ENCODE measurements at places on chromosomes 1 and 21. TPM values are rescaled to one million over a fixed set of nuclear protein-coding genes. Genes with fewer than 3 reads are reported as not detected.

- no peak for DNase-seq
- no peaks in the 10 kb centered on the region for H3K36me3 ChIP-seq
- no peaks in the 10 kb centered on the region for H3K4me1 ChIP-seq
- H3K27me3 ChIP-seq, result no peaks in the 10 kb centered on the region
Observed at GRCh38 chr21:16942703-16943102, 570.1 kb upstream of the CXADR start.

- H3K4me1 ChIP-seq, result no peaks in the 10 kb centered on the region
- H3K27ac ChIP-seq, result no peak overlapping the region
- no peak overlapping the region for H3K4me3 ChIP-seq
Observed at GRCh38 chr1:68181165-68181556, 51.2 kb downstream of the WLS start.

- no peak overlapping the region for H3K4me3 ChIP-seq
- peaks cover 83% of the 10 kb centered on the region for H3K36me3 ChIP-seq
- DNase-seq, result no peak
Observed at GRCh38 chr1:30735668-30736498, 12.5 kb upstream of the MATN1 start.

DNA sequence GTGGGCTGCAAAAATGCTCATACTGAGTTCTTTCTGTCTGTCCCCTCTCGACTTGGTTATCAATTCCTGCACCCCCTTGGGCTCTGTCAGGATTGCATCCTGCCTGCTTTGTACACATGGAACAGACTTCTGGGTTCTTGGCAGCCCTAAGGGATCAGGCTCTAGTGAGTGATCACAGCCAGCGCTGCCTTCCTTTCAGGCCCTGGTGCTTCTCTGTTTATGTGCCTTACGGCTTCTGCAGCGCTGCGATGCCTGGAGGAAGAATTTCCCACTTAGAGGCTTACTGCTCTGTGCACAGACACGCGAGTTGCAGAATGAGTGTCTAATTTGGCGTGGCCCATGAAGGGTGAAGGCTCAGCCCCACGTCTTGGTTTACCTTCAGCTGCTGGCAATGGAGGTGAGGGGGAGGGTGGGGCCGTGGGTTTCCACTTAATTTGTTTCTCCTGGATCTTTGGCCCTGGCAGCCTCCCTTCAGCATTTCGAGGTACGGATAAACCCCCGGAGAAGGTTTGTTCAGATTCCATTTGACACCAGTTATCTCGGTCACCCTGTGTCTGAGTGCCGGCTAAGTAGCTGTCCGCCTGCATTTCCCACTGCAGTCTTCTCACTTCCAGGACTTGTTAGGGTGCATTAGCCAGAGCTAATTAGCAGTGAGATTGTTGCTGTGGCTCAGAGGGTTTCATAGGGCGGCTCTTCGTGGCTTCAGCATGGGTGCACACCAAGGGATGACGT lies 227.3 kb downstream of the DYRK1A start:
- H3K4me1 ChIP-seq, result no peaks in the 10 kb centered on the region
- no peaks in the 10 kb centered on the region for H3K27me3 ChIP-seq
- no peak overlapping the region for H3K27ac ChIP-seq
- no peaks in the 10 kb centered on the region for H3K36me3 ChIP-seq
- DNase-seq, result no peak

GRCh38 chr1:168400139-168400538 lies 119.5 kb downstream of the TBX19 start:
- H3K27ac ChIP-seq, result no peak overlapping the region
- H3K36me3 ChIP-seq, result no peaks in the 10 kb centered on the region
- no peak overlapping the region for H3K4me3 ChIP-seq
- H3K27me3 ChIP-seq, result peaks cover 2% of the 10 kb centered on the region
- H3K4me1 ChIP-seq, result peaks cover 6% of the 10 kb centered on the region

DNA sequence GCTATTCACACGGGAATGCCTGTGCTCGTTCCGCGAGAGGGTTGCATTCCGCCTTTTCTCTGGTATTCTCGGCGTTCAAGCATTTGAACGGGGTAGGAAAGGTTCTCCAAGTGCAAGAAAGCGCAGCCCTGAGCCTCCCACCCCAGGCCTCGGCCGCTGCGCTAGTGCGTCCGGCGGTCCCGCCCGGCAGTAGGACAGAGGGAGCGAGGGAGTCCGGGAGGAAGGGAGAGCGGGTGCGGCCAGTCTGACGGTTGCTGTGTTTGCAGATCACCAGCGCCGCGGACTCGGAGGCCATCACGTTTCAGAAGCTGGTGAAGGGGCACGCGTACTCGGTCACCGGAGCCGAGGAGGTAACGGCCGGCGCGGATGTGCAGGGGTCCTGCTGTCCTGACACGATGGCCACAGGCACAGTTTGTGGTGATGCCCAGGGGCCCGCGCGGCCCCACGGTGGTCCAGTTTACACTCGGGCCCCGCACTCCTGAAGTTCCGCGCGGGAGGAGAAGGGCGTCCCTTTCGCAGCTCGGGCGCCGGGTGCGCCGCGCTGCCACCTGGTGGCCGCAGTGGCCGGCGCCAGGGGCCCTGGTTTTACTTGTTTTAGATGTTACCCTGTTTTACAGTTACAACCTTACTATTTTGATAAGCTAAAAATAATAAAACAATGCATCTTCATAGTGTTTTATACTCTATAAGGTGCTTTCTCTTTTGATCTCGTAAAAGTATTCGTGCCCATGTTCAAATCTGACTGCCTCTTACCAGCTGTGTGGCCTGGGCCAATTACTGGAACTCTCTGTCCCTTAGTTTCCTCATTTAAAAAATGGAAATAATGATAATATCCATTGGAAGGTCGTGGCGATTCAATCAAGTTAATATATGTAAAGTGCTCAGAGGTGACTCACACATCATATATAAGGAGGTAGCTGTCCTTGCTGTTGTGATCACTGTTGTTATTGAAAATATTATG lies 36.7 kb downstream of the CAPN2 start:
- H3K27me3 ChIP-seq, result no peaks in the 10 kb centered on the region
- DNase-seq, result peak; percentile 71
- H3K4me1 ChIP-seq, result peaks cover 15% of the 10 kb centered on the region
- no peak overlapping the region for H3K27ac ChIP-seq

GRCh38 chr1:155012776-155013602 lies 10.4 kb downstream of the ZBTB7B start:
- H3K27ac ChIP-seq, result peak overlapping the region; percentile 84
- peak overlapping the region; percentile 63 for H3K4me3 ChIP-seq
- no peak for DNase-seq
- H3K4me1 ChIP-seq, result peaks cover 100% of the 10 kb centered on the region
- H3K36me3 ChIP-seq, result peaks cover 16% of the 10 kb centered on the region
- H3K27me3 ChIP-seq, result no peaks in the 10 kb centered on the region

DNA sequence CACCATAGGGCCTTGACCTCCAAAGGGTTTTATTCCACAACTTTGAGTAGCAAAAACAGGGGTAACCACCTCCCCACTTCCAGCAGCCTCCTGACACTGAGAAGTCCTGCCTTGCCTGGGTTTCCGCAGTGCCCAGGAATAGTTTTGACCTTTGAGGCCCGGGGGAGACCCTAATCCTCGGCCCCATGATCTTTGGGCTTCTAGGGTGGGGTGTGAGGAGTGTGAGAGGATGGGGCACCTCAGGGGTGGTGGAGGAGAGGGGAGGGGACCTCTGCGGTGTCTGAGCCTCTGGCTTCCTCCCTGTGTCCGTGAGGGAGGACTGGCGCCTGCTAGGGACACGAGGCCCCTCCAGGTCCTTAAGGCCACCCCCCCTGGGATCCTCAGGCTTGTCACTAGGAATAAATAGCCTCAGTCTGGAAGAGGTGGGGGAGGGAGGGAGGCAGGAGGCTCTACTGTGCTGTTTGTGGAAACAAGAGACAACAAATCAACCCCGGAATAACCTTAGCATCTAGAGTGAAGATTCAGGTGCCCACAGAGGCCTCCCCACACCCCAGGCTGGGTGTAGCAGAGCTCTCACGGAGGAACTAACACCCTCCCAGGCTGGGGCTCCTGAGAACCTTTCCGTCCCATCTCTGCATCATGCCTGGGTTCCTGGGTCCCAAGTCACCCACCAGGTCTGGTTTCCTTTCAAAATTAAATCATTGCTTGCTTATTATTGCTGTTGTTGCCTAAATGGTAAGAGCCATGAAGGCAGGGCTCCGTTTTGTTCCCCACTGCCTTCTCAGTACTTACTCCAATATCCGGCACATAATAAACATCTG lies 904 bp upstream of the FHL3 start:
- no peaks in the 10 kb centered on the region for H3K27me3 ChIP-seq
- peaks cover 32% of the 10 kb centered on the region for H3K4me1 ChIP-seq
- peak overlapping the region; percentile 66 for H3K27ac ChIP-seq
- H3K4me3 ChIP-seq, result no peak overlapping the region

DNA sequence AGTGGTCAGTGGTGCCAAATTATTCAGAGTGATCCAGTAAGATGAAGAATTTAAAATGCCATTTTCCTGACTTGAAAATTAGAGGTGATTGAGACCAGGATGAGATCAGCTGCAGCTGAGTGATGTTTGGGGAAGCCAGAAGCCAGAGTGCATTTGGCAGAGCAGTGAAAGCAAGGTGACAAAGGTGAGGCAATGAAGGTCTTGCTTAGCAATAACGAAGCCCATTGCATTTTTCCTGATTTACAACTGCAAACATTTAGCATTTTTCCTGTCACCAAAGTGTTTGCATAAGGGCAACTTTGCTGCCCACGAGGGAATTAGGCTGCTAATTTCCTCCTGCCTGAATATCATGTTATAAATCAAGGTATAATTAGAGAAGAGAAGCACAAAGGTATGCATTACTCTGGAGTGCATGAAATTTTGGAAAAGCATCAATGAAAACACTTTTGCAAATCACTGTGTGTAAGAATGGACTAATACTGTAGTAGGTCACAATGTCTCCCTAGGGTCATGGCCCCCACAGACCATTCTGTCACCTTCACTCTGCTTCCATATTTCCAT lies 188.2 kb upstream of the LYPLAL1 start:
- H3K4me1 ChIP-seq, result no peaks in the 10 kb centered on the region
- no peaks in the 10 kb centered on the region for H3K36me3 ChIP-seq
- H3K27ac ChIP-seq, result no peak overlapping the region

GRCh38 chr1:10489291-10490055 lies 14.7 kb downstream of the PEX14 start:
- no peak for DNase-seq
- H3K27ac ChIP-seq, result no peak overlapping the region
- no peak overlapping the region for H3K4me3 ChIP-seq
- H3K4me1 ChIP-seq, result peaks cover 1% of the 10 kb centered on the region
- peaks cover 8% of the 10 kb centered on the region for H3K36me3 ChIP-seq

- no peaks in the 10 kb centered on the region for H3K4me1 ChIP-seq
- H3K27me3 ChIP-seq, result no peaks in the 10 kb centered on the region
- no peaks in the 10 kb centered on the region for H3K36me3 ChIP-seq
- no peak for DNase-seq
Observed at GRCh38 chr1:30695439-30695841, 27.9 kb downstream of the MATN1 start.

DNA sequence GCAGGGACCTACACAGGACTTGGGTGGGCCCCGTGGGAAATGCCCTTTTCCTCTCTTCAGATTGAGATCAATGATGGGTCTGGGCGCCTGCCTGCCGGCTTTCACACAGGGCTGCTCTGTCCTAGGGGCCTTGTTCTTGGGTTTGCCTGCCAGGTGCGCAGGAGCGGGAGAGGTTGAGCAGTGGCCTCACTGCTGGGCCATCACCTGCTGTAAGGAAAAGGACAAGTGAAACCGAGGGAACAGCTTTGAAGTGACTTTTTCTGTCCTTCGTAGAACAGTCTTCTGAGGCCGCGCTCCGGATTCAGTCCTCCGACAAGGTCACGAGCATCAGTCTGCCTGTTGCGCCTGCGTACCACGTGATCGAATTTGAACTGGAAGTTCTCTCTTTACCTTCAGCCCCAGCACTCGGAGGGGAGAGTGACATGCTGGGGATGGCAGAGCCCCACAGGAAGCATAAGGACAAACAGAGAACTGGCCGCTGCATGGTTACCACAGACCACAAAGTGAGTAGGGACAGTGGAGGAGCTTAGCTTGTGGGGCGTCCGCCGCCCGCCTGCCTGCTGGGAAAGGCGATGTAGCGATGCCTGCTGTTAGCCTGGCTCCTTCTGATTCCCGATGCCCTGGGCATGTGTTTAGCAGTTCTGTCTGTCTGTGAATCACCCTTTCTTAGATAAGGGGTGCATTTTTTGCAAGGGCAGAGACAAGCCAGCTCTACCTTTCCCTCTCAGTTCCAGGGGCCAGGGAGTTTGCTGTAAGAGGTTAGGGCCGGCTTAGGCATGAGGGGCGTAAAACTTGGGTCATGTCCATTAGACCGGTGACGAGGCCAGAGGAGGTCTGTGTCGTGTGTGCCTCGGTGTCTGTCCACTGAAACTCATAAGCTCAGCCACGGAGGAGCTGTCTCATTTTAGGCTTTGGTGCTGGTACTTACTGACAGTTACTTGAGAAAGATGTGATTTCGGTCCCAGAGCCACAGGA lies 19.5 kb upstream of the PWP2 start:
- H3K36me3 ChIP-seq, result peaks cover 67% of the 10 kb centered on the region
- peak overlapping the region; percentile 83 for H3K27ac ChIP-seq
- H3K4me1 ChIP-seq, result peaks cover 81% of the 10 kb centered on the region

DNA sequence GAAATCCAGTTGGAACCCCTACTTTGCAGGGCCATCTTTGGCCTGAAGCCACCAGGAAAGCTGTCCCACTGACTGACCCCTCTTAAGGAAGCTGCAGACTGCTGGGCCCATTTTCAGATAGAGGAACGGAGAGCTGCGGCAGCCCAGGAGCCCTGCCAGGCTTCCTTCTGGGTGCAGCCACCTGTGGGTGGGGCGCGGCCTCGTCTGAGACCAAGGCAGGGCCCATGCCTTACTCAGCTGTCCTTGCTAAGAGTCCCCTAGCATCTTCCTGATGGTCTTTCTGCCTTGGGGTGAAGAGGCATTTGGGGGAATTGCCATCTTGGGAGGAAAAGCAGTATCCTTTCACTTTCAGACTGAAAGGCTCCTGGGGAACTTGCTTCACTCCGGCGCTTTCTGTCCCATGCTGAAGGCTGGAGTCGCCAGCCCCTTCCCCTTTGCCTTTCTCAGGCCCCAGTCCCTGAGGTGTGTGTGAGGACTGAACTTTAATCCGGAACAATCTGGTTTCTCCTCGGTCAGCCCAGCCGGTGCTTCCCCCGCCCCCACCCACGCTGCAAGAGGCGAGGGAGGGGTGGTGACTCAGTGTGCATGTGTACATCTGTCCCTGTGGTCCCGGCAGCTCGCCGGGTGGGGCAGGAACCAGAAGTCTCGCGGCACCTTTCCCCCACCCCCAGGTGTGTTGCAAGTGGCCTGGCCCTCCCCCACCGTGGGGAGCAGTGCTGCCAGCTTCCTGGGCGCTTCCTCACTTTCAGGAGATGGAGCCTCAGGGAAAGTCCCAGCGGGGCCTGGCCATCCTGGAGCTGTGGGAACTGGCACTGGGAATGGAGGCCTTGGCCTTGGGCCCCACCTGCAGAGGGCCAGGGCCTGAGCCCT lies 5.1 kb downstream of the ZC3H12A start:
- no peaks in the 10 kb centered on the region for H3K27me3 ChIP-seq
- peaks cover 60% of the 10 kb centered on the region for H3K4me1 ChIP-seq
- H3K36me3 ChIP-seq, result peaks cover 71% of the 10 kb centered on the region
- H3K27ac ChIP-seq, result peak overlapping the region; percentile 97
- peak overlapping the region; percentile 100 for H3K4me3 ChIP-seq

GRCh38 chr1:114089502-114090138 lies 64.0 kb downstream of the SYT6 start:
- no peak overlapping the region for H3K27ac ChIP-seq
- H3K4me3 ChIP-seq, result no peak overlapping the region
- no peaks in the 10 kb centered on the region for H3K36me3 ChIP-seq
- no peaks in the 10 kb centered on the region for H3K4me1 ChIP-seq

The COL6A2 gene
- total RNA-seq, result 12.9 TPM

The HTR6 gene
- total RNA-seq, result not detected

The VHLL gene
- not detected for total RNA-seq

The COL18A1 gene
- 2.7 TPM for total RNA-seq

The SYNJ1 gene
- 25.6 TPM for total RNA-seq
